Activated CD4-positive, alpha-beta T cell treated with anti-CD3 and anti-CD28 coated beads, Interleukin-2, amount 10 ng/mL, durations not matched to agents 24 days and 14 days (primary cell): ENCODE measurements at places on chromosomes 4 and X.

- peak overlapping the region; percentile 1 for H3K27ac ChIP-seq
- no peaks in the 10 kb centered on the region for H3K27me3 ChIP-seq
- peak; percentile 52 for DNase-seq
- peaks cover 53% of the 10 kb centered on the region for H3K36me3 ChIP-seq
Measured at GRCh38 chr4:102792361-102792936, 31.7 kb upstream of the MANBA start.

- peak overlapping the region; percentile 58 for H3K4me3 ChIP-seq
- DNase-seq = peak; percentile 71
- H3K27me3 ChIP-seq = no peaks in the 10 kb centered on the region
- H3K4me1 ChIP-seq = peaks cover 48% of the 10 kb centered on the region
- no peaks in the 10 kb centered on the region for H3K36me3 ChIP-seq
Measured at GRCh38 chrX:41116948-41117347, 31.7 kb downstream of the USP9X start.

DNA sequence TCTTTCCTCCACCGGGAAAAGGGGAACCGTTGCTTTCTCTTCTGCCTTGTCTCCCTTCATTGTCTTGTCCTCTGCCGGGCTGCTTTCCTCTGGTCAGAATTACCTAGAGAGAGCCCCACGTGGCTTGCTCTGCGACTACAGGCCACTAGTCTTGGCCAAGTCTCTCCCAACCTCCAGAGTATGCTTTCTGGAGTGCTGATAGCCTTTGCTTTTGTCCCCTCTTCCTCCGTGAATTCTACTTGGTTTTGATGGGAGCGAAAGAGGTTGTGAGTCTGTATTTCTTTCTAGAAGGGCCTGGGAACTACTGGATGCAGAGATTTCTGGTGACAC is 5.3 kb upstream of the POU4F2 start:
- no peak overlapping the region for H3K4me3 ChIP-seq
- no peak for DNase-seq
- peaks cover 84% of the 10 kb centered on the region for H3K27me3 ChIP-seq
- H3K36me3 ChIP-seq = peaks cover 3% of the 10 kb centered on the region
- H3K27ac ChIP-seq = no peak overlapping the region

GRCh38 chr4:11038926-11039325 is 354.4 kb upstream of the CLNK start:
- H3K4me1 ChIP-seq = no peaks in the 10 kb centered on the region
- no peaks in the 10 kb centered on the region for H3K36me3 ChIP-seq
- H3K4me3 ChIP-seq = no peak overlapping the region
- no peak for DNase-seq
- no peaks in the 10 kb centered on the region for H3K27me3 ChIP-seq

DNA sequence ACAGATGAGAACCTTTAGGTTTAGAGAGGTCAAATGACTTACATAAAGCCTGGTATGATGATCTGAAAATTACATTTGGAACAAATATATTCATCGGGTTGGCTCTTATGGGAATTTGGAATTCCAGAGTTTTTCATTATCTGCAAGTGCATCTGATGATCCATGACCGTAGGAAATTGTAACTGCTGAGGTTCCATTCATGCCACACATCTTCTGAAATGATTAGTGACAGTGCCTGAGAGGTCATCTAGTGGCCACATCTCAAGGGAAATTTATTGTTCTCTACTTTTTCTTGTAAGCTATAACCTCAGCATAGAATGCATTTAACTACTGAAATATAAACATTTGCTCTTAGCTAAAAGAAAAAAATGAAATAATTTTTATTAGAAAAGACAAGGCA is 105.8 kb upstream of the NWD2 start:
- H3K4me3 ChIP-seq = no peak overlapping the region
- H3K27ac ChIP-seq = no peak overlapping the region
- no peak for DNase-seq
- no peaks in the 10 kb centered on the region for H3K4me1 ChIP-seq
